Endodermal cell (in vitro differentiated cells): ENCODE measurements at places on chromosomes 11 and 22. TPM values are rescaled to one million over a fixed set of nuclear protein-coding genes. Genes with fewer than 3 reads are reported as not detected.

The TMPRSS6 gene
- 0.22 and 0.34 TPM in 2 replicates for total RNA-seq

The BLID gene
- not detected in 3 replicates for total RNA-seq

The SYT13 gene
- 7.0 to 11.0 TPM (median 9.3 TPM) in 3 replicates for total RNA-seq

The DKK3 gene
- 41.8 and 42.6 TPM in 2 replicates for total RNA-seq

DNA sequence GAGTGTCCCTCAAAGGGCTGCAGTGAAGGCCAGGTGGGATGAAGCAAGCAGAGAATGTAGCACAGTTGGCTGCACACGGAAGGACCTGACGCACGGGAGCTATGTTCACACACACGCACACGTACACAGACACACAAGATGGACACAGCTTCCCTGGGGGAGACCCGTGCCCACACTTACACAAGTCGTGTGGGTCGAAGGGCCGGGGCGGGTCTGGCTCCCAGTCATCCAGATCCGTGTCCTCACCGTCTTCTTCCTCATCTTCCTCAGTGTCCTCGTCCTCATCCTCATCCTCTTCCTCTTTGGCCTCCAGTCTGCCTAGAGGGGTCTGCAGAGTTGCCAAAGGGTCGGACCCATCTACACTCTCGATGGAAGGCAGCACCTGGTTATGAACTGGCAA lies 51.6 kb upstream of the NFRKB start:
- no peaks in the 10 kb centered on the region for H3K4me1 ChIP-seq
- DNase-seq, result no peak
- H3K27ac ChIP-seq, result no peak overlapping the region
- no peak overlapping the region for H3K4me3 ChIP-seq
- H3K36me3 ChIP-seq, result peaks cover 16% of the 10 kb centered on the region
